ENCODE measurements at places on chromosomes 2 and 18.

DNA sequence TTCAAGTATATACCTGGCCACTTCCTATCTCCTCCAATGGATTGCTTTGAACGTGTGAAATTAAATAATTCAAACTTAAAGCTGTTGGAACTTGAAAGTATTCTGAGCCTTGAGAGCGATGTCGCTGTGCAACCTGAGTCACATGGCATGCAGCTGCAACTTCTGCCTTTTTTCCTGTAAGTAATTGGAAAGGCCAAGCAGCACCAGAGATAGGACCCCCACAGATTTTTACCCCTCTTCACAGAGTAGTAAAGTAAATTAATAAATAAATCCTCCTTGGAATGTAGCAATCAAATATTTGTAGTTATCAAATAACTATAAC, 3.2 kb upstream of the RNF149 start:
- no peak for DNase-seq

DNA sequence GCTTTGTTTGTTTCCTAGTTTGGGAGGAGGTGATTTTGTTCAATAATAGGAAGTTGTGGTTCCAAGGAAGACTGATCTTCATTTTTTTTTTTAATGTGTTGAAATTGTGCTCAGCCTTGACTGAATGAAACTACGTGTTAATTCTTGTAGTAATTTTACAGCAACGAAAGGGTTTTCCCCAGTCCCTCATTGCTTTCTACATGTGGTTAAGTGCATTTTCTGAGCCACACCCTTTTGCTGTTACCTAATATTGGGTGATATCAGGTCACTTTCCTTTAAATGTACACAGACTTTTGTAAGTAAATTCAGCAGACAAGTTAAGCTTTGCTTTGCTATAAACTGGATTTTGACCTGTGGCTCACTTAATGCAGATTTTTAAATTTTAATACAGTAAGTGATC, 73.6 kb downstream of the OTX1 start:
- DNase-seq: no peak

DNA sequence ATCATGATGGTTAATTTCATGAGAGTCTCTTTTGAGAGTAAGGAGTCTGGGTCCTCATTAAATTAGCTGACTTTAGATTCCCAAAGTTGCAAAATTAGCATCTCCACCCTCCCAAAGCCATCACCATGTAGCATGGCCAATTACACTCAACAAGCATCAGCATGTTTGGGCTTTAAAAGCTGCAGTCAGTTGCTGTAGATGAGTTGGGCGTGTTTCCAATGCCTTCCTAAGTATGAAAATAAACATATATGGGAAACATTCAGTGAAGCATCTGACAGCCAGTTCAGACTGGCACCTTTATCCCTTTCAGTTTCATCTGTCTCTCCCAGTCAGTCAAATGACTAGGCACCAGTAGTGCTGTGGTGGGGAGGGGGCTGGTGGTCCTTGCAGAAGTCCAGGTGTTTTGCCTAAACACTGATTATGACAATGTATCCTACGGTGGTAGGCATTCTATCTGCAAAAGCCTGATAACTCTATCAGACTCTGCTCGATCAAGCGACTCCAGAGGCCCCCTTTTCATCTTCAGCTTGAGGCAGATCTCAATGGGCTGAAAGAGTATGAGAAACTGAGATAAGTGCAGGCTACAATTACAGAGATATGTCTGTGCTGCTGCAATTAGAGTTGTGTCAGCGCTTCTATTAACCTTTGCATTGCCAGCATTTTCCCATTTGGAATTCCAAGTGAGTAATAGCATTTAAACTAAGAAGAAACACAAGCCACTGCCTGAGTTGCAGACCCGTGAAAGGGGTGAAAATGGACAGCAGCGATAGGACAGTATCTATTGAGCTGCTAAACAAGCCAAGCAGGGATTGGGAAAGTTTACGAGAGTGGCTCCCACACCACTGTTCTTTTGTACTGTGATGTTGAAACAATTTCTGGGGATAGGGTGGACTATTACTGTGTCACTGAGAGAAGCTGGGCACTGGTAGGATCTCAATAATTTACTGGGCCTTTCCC, 67.3 kb upstream of the SPOPL start:
- no peak for DNase-seq

- DNase-seq: no peak
Measured at GRCh38 chr2:120391911-120392665, 46.2 kb downstream of the INHBB start.

DNA sequence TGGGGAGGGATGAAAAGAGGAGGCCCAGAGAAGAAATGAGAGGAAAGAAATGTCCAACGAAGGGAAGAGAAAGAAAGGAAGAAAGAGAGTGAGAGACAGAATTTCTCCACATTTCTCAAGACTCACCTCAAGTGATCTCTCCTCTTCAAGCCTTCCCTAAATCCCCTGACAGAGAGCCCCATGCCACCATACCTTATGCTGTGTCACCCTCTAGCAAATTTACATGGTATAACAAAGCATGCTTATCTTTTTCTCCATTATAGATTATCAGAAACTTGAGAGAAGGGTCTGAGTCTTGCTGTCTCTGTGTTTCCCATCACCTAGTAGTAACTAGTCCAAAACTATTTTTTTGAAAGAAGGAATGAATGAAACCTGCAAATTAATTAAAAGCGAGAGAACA, 1208.4 kb downstream of the DPP10 start:
- no peak for DNase-seq

- DNase-seq: peak; percentile 84
Measured at GRCh38 chr18:37742436-37742835, 176.8 kb upstream of the CELF4 start.

- DNase-seq: no peak
Measured at GRCh38 chr18:30999186-30999585, 43.4 kb downstream of the DSC3 start.

DNA sequence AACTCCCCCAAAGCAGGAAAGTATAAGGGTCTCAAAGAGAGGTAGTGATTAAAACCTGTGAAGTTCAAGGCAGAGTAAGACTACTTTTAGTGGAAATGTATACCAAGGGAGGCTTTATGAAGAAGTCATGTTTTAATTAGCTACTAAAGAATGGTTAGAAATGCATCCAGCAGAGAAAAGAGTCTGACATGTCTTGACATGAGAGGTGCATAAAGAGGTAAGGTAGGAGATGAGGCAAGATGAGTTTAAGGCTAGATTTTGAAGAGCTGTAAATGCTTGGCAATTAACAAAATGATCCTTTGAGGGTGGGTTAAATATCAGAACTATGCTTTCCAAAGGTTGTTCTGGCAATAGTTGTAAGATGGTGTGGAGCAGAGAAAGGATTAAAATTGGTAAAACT, 88.7 kb upstream of the WDSUB1 start:
- DNase-seq: no peak
